Natural killer cell (primary cell): ENCODE measurements at places on chromosomes 3 and 15.

DNA sequence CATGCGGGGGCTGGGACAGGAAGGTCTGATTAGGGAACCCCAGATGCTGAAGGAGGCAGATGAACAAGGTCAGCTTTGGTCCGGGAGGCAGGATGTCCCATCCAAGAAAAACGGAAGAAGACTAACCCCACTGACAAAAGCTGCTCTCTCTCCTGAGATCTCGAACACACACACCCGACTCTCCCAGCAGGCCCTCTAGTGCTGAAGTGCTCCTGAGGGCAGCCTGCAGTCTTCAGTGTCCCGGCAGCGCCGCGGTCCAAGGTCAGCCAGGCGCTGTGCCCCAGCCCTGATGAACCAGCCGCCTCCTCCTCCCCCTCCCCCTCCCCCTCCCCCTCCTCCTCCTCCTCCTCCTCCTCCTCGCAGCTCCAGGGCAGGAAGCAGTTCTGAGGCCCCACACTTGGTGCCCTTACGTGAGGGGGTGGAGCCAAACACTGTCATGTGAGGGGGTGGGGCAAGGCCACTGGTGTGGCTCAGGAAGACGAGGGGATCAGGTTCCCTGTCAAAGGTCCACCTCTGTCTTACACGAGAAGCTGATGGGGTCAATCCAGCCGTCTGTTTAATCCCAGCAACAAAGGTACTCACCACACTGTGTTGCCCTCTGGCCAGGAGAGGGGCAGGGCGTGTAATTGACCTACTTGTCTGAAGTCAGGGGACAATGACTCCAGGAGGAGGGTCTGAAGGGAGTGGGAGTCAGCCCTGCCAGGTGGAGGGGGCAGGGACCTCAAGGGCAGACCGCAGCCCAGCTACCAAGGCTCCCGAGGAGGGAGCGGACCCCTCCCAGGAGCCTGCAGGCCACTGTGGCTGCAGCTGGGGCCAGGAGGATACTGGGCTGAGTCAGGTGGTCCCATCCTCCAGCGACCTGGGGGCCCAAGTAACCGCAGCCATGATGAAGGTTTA lies 34.3 kb downstream of the PRR23E start:
- DNase-seq: no peak

DNA sequence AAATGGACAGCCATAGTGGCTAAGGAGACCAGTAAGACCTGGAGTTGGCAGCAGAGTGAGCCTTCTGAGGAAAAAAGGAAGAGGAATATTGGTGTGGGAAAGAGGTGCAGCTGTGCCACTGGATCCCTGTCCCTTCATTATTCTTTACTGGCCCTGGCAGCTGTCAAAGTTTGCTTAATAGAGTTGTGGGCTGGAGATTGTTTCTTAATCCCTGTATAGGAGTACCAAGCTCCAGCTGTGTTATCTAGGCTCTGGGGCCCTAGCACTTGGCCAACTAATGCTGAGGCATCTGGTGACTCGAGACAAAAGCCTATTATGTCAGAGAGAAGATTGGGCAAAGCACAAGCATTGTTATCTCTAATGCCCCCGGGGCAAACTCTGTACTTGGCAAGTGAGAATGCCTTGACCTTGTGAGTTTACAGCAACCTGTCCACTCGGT lies 61.4 kb downstream of the ZNF609 start:
- DNase-seq: no peak

GRCh38 chr15:63192619-63193206 lies 3.3 kb downstream of the RAB8B start:
- no peak for DNase-seq

DNA sequence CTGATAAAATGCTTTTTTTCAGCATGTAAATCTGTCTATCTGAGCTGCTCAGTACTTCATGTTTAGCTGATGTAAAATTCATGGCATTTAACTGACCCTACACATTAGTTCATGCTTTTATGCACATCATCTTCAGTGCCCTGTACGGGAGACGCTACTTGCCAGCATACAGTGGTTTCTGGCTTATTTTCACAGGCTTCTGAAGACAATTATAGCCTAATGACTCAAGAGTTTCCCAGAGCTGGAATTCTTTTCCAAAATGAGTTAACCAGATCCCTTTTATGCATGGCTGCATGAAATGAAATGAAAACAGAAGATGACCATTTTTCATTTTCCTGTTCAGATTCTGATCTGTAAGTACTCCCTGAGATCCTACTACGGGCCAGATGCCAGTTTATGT lies 1061.5 kb downstream of the ROBO2 start:
- DNase-seq: no peak

- DNase-seq: no peak
Measured at GRCh38 chr15:41925086-41925608, 31.3 kb upstream of the SPTBN5 start.

DNA sequence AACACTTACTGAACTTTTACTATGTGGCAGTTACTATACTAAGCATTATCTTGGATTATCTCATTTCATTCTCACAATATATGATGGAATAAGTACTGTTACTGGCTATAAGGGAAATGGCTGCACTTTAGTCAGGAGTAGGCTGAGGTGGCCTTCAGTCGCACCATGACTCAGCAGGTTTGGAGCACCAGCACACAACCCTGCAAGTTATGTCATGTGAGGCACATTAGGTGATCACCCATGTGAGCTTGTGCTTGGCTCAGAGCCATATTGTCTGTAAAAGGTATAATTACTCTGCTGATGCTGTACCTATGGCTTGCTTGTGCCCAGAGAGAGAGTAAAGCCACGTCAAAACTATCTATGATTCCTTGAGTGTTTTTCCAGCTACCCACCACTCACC lies 54.1 kb upstream of the TIPARP start:
- DNase-seq: no peak

DNA sequence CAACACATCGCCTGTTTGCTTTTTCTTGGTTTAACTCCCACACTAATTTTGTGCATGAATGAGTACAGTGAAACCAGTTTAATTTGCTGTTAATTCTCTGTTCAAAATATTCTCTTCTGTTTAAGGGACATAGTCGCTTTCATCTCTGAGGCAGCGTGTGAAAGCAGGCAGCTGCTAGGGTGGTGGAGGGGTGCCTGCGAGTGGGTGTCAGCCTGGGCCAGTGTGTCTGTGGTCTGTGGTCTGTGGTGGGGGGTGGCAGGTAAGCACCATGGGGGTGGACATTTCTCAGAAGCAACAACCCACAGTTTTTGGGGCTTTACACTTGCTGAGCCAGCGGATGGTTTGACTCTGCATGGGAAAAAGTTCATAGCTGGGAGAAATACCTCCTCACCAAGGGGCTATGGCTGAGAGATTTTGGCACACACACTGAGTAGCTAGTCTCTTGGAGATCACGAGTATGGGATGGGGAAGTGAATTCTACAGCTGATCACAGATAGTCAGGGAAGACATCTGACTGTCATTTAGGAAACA lies 109.2 kb downstream of the EPHB1 start:
- DNase-seq: no peak

DNA sequence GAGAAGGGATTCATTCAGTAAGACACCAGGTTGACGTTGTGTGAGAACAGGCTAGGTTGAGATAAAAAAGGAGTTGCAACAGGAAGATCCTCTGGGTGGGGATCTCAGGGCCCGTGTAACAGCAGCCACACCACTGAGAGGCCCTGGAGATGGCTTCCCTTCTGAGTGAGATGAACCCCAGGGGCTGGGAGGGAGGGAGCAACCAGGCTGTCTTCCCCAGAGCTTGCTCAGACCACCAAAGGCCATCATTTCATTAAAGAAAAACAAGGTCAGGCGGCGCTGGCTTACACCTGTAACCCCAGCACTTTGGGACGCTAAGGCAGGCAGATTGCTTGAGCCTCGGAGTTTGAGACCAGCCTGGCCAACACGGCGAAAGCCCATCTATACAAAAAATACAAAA lies 187.7 kb downstream of the ATP10A start:
- DNase-seq: no peak

- no peak for DNase-seq
Measured at GRCh38 chr15:85745525-85746150, 49.1 kb downstream of the KLHL25 start.

DNA sequence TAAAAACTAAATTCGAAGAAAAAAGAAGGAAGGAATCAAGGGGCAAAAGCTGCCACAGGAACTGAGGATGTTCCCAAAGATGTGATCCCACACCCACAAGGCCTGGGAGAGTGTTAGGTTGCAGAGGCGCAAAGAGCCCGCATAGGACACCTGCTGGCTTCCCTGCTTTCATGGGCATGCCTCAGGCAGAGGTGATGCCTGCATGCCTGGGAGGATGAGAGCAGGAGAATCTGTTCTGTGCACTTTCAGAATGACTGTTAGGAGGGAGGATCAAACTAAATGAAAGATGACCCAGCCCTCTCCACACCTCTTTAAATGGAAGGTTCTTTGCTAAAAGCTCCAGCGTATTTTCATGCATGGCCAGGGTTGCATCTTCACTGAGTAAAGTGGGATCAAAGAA lies 162.4 kb downstream of the PLCL2 start:
- no peak for DNase-seq
